LoVo (cell line): ENCODE measurements at places on chromosomes 4 and X.

DNA sequence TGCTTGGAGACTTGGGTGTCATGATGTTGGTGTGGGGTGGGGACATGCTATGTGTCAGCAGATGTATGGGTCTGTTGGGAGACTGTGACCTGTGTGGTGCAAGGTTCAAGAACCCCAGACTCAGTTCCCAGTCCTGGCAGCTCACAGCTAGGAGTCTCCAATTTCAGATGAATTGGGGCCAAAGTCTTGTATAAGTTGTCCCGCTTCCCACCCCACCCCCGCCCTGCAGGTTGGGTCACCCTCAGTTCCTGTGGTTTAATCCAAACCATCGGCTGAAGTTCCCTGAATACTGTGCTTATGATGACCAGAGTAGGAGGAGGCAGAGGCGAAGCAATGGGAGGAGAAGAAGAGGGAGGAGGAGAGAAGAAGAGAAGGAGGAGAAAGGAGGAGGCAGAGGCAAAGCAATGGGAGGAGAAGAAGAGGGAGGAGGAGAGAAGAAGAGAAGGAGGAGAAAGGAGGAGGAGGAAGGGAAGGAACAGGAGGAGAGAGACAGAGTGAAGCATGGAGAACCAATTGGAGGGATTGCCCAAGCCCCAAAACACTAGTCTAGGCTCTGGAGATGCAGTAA, 112.6 kb downstream of the EFNB1 start:
- no peak for DNase-seq

DNA sequence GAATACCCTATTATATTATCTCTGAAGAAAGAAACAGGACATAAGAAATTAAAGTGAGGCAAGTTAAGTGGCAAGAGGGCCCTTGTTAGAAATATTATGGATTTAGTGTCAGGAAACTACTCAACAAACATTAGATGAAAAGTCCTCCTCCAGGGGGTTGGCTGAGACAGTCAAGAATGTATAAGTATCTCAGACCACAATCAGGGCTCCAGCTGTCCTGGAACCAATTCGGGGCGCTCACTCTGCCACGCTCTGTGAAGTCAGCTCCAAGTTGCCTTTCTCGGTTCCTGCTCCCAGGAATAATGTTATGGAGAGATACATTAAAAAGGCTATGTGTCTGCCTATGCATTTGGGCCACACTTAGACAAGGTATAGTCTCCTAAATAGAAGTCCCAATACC, 73.3 kb downstream of the RASGEF1B start:
- no peak for DNase-seq

- DNase-seq: no peak
Measured at GRCh38 chr4:112853662-112854256, 195.7 kb upstream of the ANK2 start.

GRCh38 chr4:153458969-153459368, 7.2 kb upstream of the TMEM131L start:
- no peak for DNase-seq

DNA sequence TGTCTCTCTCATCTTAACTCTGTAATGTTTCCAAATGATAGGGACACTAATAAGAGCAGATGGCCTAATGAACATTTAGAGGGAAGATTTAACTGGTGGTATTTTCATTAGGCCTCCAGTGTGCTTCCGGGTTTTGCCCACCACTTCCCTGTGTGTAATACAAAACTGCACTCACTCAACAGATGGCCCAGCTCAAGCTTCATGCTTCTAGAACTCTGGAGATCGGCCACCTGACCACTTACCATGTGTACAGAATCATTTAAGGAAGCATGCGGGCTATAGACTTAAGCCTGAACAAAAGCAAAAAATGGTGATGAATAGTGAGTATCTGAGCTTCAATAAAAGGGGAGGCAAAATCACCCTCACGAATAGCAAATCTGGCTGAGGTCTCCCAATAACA, 89.3 kb downstream of the SH2D1A start:
- no peak for DNase-seq

- no peak for DNase-seq
Measured at GRCh38 chrX:120453985-120454384, 15.1 kb downstream of the LAMP2 start.

GRCh38 chr4:104393655-104394324, 100.9 kb downstream of the CXXC4 start:
- no peak for DNase-seq

- no peak for DNase-seq
Measured at GRCh38 chrX:39796856-39797255, 300.9 kb downstream of the BCOR start.

DNA sequence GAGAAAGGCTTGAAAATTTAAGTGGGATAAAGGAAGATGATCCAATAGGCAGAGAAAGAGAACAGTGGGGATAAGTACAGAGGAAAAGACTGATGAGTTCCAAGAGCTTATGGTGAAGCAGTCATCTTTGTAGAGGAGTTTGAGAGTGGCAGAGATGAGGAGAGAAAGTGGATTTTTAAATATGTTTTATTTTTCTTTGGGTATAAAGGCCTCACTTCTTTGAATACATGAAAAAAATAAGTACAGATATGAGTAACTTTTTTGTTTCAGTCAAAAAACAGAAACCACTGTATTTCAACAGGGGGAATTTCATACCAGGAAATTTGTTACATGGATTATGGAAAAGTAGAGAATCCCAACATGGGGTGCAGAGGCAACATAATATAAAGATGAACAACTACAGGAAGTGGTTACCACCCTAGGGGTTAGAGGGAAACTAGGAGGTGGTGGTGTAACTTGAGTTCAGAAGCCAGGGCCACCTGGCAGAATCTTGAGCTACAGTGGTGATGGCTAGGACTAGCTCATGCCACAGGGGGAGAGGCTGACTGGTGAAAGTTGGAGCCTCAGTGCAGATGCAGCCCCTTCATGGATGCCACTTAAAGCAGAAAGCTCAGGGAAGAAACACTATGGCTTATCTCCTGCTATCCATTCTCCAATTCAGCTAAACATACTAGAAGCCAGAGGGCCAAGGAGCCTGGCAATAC, 3.4 kb upstream of the CYBB start:
- no peak for DNase-seq

DNA sequence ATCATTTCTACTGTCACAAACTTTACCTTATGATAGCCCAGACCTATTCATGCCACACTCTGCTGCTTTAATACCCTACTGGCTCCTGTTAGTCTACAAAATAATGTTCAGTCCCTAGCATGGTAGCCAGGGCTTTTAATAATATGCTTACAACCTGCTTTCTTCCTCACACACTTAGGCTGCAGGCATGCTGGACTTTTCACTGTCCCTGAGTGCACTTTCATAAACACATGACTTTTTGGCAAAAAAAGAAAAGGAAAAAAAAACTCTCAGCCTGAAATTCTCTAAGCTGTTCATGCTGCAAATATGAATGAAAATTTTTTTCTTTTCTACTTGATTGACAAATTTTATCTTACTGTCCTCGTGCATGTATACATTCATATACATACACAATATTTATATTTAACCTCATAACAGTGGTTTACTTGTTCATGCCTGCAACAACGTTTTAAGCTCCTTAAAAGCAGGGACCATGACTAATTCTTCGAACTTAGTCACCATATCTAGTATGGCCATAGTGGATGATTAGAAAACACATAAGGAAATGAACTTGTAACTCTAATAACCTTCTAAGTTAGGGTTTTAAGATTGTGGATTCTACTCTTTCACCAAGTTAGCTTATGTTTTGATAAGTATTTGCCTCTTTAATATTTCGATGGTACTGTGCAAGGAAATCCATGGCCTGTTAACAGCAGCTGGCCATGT, 229.5 kb downstream of the SPCS3 start:
- DNase-seq: no peak

DNA sequence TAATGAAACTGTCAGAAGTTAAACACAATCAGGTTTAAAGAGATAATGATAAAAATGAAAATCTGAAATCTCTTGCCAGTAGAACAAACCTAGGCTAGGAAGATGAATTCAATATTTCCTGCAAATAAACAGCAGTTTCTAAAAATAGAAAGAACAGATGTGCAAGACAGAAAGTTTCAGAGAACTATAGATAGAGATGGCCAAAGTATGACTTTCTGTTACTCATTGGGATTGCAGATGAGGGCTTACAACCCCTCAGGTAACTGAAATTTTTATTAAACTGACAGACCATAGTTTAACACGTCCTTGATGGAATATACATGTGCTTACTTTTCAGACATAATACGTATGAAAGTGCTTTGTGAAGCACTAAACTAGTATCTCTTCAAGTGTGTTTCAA, 82.3 kb upstream of the PPARGC1A start:
- DNase-seq: no peak

GRCh38 chr4:137748616-137749015, 216.3 kb upstream of the PCDH18 start:
- no peak for DNase-seq

- DNase-seq: no peak
Measured at GRCh38 chrX:43605351-43605750, 50.7 kb upstream of the MAOA start.

DNA sequence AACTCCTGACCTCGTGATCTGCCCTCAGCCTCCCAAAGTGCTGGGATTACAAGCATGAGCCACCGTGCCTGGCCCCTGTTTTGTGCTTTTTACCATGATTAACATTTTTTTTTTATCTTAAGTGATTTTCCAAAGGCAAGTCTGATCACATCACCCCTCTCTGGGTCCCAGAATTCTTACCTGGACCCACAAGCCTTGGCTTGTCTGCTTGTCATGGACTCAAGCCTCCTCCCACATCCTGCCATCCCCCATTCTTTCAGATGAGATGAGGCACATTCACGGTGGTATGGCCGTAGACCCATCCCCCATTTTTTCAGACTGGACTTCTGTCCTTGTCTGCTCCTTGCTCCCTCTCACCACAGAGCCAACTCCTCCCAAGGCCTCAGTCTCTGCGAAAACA, 55.3 kb downstream of the APLN start:
- no peak for DNase-seq

DNA sequence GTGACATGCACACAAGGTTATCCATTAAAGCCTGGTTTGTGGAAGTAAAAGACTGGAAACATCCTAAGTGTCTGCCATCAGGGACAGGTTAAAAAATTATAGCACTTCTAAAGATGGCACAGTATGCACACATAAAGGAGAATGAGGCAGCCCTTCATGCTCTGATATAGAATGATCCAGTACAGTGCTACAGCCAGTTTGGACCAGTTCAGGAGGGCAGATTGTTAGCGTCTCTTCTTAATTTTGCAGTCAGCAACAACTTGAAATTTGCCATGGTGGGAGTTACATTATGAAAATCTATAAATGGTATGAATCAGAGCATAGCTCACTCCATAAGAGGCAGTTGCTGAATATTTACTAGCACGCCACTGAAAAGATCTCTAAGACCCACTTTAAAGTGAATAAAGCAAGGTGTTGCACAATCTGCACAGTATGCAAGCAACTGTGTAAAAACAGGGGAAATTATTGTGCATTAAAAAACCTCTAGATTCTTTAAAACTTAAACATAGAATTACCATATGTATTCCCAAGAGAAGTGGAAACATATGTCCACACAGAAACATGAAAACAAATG, 20.3 kb upstream of the SOD3 start:
- DNase-seq: no peak

DNA sequence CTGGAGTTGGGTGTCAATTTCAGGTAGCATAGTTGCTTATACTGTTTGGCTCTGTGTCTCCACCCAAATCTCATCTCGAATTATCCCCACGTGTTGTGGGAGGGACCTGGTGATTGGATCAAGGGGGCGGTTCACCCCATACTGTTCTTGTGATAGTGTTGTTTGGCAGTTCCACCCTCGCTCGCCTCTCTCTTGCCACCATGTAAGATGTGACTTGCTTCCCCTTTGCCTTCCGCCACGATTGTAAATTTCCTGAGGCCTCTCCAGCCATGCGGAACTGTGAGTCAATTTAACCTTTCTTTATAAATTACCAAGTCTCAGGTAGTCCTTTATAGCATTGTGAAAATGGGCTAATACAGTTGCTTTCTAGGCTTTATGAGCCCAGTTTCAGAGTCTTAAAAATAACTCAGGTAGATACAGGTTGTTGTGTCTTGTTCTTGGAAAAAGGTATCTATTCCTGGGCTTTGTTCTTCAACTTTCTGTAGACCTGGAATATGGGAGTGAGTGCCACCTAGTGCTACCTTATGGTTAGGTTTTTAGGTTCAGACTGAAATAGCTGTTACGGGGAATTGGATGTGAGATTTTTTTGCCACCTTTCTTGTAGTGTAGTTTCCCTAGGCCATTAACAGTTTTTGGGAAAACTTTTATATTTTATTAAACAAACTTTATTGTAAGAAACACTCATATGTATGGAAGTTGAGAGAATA, 15.6 kb downstream of the PGK1 start:
- no peak for DNase-seq

DNA sequence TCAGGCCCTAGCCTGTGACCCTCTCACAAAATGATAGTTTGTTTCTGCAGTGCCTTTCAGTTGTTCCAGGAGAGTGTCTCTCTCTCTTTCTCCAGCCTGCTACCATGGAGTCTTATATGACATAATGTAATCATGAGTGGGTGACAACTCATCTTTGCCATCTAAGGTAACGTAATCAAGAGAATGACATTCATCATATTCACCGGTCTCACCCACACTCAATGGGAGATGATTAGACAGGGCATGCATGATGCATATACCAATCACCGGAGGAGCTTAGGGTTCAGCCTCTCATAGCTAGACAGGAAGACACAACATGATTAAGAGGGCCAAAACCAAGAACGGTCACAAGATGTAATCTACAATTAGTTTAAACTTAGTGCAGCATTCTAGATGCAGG, 97.1 kb upstream of the FAM9B start:
- DNase-seq: no peak

GRCh38 chr4:187128976-187129375, 405.3 kb upstream of the FAT1 start:
- no peak for DNase-seq

DNA sequence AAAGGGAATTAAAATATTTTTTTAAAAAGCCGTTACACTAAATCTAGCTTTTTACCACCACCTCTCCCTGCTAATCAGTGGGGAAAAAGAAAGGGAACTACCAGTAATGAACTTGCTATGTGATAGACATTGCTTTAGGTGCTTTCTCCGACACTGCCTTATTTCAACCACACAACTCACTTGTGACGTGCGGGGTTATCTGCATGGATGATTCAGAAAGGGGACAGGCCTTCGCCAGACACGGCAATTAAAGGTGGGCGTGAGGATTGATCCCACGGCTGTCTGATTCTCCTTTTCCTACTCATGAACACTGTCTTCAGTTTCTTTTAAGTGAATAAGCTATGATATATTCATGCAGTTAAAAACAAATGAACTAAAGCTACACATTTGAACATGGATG, 882 bp upstream of the CXCR3 start:
- DNase-seq: no peak

DNA sequence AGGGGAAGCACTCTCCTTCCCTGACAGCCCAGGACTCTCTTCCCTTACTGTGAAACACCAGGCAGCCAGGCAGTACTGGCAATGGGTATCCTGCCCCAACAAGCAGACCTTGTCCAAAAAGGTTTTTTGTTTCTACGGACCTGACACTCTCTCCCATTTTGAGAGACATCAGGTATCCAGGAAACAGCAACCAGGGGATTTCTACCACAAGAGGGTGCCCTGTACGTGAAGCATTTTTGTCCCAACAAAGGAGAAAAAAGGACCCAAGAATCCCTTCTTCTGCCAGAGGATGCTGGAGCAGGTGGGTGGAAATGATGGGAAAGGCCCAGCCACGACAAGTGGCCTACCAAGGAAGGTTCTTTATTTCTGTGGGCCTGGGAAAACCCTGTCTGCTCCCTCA, 65.7 kb upstream of the FGF13 start:
- DNase-seq: no peak

GRCh38 chr4:98565681-98566301, 92.6 kb downstream of the TSPAN5 start:
- no peak for DNase-seq
